ENCODE measurements at places on chromosomes 1 and 21. TPM values are rescaled to one million over a fixed set of nuclear protein-coding genes. Genes with fewer than 3 reads are reported as not detected.
A peak's percentile ranks its signal among the peaks of the same experiment; 100 is the strongest.

- DNase-seq: no peak
Observed at GRCh38 chr21:42512346-42513034, 1.2 kb upstream of the SLC37A1 start.

DNA sequence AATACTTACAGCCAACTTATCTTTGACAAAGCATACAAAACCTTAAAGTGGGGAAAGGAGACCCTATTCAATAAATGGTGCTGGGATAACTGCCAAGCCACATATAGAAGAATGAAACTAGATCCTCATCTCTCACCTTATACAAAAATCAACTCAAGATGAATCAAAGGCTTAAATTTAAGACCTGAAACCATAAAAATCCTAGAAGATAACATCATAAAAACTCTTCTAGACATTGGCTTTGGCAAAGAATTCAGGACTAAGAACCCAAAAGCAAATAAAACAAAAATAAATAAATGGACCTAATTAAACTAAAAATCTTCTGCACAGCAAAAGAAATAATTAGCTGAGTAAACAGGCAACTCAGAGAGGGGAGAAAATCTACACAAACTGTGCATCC, 335.6 kb upstream of the PBX1 start:
- no peak for DNase-seq

GRCh38 chr1:41449326-41449921, 35.1 kb downstream of the EDN2 start:
- DNase-seq: no peak

TMEM200B gene
- total RNA-seq: 15.1 TPM

GRCh38 chr1:28582248-28582615, 9.8 kb upstream of the RAB42 start:
- no peak for DNase-seq

- DNase-seq: no peak
Observed at GRCh38 chr1:33022650-33023200, 14.0 kb downstream of the AK2 start.

DNA sequence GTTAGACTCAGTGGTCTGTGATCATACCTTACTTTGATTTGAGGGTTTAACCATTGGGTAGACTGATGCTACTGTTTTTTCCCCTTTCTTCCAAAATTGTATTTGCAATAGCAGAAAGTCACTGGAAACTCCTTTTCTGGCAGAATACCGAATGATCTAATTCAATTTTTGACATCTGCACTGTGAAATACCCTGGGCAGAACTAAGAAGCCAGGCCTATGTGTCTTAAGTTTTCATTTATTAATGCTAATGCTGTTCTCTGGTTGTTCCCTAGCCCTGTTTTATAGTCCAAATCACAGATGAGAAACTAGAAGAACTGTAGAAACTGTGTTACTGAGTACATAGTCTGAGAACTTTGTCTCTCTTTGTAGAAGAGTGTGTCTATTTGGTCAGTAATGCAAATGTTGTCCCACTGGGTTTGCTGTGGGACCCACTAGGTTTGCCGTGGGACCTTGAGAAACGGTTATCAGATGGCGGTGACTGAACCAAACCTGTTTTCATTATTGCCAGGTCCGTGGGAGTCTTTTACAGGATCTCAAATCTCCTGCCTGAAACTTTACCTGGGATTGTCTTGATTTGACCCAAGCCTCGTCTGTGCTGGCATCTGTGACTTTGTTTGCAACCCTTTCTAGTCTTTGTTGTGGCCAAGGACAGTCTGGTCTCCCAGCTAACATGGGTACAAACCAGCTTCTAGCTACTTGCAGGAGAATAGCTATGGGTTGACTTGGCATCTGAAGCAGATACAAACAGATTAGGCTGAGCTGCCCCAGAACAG, 41.4 kb downstream of the PEX14 start:
- no peak for DNase-seq

DNA sequence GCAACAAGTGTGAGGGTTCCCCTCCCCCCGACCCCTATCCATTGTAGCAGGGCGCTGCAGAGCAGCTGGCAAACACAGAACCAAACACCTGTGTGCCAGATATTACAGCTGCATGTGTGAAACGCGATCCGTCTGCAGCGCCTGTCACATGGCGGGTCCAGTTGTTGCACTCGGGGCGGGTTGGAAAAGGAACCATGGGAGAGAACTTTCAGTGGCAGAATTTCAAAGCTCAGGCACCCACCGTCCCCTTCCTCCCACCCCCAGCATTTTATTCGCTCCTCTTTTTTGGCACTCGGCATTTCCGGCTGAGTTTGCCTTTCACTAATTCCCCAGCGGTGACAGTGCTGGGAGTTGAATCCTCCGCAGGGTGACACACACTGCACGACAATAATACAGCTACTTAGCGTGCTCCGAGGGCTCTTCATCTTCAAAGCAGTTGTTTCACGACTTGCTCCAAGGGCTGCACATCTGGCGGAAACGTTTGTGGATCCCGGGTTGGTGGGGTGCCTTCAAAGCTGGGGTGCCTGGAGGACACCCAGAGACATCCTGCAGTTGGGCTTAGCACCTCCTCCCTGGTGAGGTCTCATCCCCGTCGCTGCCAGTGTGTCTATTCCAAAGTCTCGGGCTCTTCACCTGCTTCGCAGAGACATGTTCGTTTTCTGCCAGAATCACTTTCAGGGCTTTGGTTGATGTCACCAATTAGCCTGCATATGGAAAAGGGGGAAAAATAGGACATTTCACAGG, 180.7 kb downstream of the ZBTB18 start:
- no peak for DNase-seq

DNA sequence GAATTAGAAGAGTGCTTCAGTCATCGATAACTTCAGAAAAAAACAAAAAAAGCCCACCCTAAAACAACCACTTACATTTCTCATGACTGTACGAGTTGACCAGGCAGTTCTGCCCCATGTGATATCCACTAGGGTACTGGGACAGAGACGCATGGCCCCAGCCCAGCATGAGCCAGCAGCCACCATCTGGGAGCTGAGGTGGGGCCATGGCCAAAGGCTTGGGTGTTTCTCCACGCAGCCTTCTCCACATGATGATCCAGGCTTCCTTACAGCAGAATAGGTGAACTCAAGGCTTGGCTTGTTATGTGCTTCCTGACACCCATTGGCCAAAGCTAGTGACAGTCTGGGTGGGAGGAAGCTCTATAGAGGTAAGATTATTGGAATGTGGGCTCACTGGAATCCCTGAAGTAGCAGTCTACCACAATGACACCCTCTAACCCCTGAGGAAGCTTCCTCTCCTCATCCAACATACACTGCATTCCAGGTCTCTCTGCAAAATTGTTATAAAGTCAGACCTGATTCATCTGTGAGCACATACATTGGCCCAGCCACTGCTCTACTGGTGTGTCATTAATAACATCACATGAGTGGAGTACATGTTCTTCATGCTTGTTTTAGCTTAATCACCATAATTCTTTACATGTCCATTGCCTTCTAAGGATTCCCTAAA, 66.3 kb upstream of the NTPCR start:
- no peak for DNase-seq

DNA sequence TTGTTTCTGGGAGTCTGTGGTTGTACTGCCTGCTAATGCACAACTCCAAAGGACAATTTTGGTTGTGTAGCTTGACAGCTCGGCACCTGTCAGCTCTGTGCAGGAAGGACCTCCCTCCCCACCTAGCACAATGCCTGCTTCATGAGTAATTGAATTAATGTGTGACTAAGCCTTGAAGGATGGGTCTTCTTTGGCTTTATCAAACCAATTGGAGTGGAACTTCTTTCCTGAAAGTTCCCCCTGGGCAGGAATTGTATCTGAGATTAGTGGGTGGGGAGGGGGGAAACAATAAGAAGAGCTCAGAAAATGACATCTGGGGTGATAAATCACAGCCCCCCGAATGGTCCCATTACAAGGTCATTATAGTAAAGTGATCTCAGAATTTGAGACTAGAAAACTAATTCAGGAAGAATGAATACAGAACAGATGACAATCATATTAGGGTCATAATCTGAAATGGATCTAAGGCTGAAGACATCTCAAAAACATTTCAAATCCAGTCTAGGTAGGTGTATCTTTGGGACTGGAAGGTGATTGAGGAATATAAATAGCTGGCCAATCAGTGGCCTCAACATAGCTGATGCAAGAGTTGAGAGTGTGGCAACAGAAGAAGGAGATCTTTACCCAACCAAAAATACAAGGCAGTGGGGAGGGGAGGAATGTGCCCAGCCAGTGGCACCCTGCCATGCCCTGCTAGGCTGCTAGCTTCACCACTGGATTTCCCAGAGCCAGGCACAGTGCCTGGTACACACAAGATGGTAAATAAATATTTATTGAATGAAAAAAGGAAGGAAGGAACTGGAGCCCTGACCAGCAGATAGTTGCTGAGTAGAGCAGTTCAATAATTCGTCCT, 10.1 kb upstream of the SESN2 start:
- DNase-seq: peak; percentile 88

GRCh38 chr1:2417083-2417832, 4.9 kb upstream of the PEX10 start:
- DNase-seq: no peak

- DNase-seq: no peak
Observed at GRCh38 chr1:203667616-203668015, 41.0 kb downstream of the ATP2B4 start.

GRCh38 chr1:80878343-80878742, 922.4 kb upstream of the ADGRL2 start:
- DNase-seq: no peak

Measured in mesenteric fat pad (tissue), 1 donor.